ENCODE measurements at places on chromosomes 3 and 15.

DNA sequence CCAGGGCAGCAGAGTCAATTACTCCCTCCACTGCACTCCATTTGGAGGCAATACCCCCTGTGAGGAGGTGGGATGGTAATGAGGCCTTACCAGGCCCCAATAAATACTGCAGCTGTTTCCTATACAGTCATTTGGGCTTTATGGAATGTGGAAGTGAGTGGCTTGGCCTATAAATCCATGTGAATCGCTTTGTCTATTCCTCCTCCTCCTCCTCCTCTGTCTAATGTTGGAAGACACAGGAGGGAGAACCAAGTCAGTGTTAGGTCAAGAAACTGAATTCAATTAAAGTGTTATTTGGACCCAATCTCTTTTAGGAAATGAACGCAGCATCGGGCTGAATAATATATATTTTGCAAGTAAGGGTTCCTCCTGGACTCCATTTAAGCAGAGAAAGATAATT is 17.3 kb upstream of the SRGAP3 start:
- DNase-seq = no peak

- no peak for DNase-seq
Observed at GRCh38 chr3:124451630-124452317, 278.5 kb upstream of the UMPS start.

GRCh38 chr3:120487191-120487650 is 36.4 kb upstream of the FSTL1 start:
- no peak for DNase-seq

- DNase-seq = no peak
Observed at GRCh38 chr3:20810555-20810954, 624.5 kb upstream of the SGO1 start.

DNA sequence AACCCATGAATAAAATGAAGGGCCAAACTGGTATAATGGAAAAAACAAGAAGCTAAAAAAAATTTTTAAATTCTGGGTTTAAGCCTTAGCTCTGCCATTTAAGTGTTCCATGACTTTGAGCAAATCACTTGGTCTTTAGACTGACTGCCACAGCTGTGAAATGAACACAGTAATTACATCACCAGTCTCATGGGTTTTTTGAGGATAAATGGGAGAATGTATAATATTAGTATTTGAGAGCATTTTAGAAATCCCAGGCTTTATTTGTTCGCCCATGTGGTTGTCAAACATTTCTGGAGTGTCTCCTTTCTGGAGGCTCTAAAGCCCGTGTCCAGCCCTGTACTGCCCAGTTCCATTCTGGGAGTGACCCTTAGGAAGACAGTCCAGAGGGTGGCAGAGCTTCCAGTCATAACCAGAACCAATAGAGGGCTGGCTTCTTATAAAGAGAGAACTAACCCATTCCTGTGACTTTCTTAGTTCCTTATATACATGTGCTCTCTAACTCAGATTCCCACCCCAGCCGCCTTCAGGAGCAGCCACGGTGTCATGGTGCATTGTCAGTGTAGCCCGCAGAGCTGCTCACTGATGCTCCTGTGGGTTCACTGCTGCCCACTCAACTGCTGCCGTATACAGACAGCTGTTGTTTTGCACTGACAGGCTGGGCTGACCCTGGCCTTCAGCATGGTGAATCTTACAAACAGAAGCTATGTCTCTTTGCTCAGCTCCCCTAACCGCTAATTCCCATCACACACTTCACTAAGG is 44.7 kb downstream of the BOC start:
- no peak for DNase-seq

DNA sequence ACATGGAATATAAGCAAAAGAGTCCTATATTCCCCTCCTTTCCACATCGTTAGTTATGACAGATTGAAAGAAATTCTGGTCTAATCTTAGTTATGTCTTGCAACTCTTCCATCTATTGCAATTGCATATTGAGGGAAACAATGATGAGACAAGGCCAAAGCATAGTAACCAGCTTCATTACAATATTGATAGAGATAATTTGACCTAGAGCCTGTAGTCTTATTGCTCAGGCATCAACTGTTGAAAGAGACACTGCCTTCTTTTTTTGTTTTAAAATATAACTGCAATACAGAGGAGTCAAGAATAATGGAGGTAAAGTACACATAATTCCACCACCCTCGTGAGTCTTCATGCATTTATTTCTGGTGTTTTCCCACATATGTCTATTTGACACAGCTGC is 2.0 kb downstream of the TM4SF18 start:
- no peak for DNase-seq

DNA sequence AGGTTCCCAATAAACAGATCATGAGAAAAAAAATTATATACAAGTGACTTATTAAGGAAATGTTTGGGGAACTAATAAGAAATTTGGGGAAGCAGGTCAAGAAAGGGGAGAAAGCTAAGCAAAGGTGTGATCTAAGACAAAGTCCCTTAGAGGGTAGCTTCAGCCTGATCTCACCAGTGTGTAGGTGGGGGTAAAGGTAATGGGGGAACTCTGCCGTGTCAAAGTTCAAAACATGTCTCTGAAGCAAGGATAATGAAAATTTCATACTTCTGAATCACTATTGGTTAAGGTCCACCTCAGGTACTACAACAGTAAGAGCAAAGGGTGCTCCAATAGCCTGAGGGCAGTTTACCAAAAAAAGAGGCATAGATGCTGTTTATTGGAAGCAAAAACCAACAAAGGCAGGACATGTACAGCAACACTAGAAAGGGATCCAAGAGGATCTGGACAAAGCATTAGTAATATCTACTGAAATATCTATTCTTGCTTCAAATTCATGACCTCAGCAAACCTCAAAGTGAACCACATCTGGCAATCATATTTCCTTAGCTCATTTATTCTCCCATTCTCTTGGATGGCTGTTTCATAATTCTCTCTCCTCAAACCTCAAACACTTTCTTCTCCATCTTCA is 6.9 kb downstream of the ACAD11 start:
- no peak for DNase-seq

GRCh38 chr15:86540840-86541467 is 461.3 kb downstream of the AGBL1 start:
- no peak for DNase-seq

DNA sequence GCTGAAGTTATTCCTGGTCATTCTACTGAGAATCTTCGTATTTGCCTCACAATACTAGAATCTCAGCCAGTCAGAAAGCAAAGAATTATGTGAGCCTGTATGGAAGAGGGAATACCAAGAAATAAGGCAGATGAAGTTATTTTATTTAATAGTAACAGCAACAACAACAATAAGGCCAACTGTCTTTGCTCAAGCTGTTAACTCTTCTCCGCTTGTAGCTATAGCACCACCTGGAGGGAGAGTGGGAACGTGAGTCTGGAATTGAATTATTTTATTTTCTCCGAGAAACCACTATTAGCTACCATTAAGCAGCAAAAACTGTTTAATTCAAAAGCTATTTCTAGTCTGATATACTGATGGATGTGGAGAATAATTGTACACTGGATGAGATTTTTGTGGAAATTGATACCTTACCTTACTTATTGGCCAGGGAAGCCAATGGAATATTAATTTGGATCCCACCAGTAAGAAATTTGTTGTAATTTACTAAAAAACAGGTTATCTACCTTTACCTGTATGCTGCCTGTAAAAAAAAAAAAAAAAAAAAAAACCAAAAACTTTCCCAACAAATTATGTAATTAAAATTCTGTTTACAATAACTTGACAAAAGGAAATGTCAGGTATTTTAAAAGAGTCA is 50.1 kb downstream of the CALML4 start:
- peak; percentile 65 for DNase-seq

DNA sequence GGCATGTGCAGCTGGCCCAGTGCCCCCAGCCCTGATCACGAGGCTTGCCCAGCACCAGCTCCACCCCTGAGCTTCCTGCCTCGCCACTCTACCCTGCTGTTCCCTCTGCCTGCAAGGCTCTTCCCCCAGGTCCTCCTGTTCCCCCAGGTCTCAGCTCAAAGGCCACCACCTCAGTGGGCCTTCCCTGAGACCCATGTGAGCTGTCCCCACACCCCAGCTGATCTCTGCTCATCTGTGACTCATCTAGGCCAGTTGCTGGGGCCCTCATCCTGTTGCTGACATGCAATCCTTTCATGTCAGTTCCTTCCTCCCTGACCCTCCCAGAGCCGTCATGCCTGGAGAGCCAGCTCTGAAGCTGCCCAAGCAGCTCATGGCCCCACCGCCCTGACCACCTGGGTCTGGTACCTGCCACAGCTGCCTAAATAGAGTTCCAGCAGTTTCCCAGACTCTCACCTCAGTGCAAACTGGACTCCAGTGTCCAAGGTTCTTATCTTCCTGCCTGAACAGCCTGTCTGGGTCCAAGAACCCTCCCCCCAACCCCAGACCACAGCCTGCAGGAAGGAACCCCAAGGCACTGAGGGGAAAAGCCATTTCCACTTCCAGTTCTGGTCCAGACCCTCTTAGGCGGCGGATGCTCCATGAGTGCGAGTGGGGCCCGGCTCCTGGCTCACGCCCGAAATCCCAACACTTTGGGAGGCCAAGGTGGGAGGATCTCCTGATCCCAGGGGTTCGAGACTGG is 116.6 kb upstream of the IQSEC1 start:
- DNase-seq = peak; percentile 81

GRCh38 chr3:173173652-173174051 is 32.6 kb upstream of the SPATA16 start:
- no peak for DNase-seq

GRCh38 chr15:32651229-32651837 is 9.8 kb downstream of the SCG5 start:
- peak; percentile 32 for DNase-seq

DNA sequence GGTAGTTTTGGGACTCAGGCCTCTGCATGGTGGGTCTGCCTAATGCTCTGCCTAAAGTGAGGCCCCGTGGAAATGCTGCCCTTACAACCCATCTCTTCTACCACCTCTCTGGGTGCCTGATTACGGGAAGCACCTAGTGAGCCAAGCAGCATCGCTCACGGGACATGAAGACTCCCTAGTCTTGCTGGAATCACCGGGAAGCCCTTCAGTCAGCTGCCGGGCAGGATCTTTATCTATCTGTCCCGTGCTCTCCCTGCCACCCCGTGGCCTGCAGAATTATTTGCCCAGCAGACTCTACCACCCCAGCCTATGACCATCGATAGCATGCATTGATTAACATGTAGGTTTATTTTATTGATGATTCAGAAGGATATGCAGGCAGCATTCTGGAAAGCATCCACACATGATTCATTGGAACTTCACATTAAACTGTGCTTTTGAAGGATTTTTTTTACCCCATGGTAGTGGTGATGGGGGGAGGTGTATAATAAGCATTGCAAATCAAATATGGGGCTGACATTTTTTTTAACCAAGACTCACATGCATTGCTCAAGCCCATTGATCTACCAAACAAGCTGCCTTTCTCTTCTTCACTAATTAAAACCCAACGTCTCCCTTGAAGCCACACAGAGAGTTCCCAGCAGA is 63.1 kb downstream of the ATP2B2 start:
- DNase-seq = no peak

GRCh38 chr3:98343647-98344507 is 9.8 kb upstream of the OR5K4 start:
- DNase-seq = peak; percentile 36

- DNase-seq = no peak
Observed at GRCh38 chr15:100196326-100197058, 145.3 kb downstream of the ADAMTS17 start.

- no peak for DNase-seq
Observed at GRCh38 chr15:61951949-61952348, 108.3 kb downstream of the VPS13C start.

GRCh38 chr3:94130690-94131089 is 67.8 kb downstream of the NSUN3 start:
- no peak for DNase-seq

DNA sequence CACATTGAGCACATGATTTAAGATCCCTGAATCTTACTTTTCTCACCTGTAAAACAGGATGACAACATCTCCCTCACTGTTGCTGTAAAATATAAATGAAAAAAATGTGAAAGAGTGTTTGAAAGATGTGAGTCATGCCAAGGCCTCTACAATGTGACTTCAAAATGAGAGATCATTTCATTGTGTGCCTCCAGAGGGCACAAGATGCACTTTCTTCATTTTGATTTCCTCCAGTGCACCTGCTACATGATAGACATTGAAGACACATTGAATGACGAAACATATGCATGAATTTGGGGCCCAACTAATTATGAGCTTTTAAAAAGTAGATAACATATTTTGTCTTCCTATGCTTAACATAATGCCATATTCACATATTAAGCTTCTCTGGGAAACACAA is 170.3 kb downstream of the MOBP start:
- DNase-seq = peak; percentile 31

DNA sequence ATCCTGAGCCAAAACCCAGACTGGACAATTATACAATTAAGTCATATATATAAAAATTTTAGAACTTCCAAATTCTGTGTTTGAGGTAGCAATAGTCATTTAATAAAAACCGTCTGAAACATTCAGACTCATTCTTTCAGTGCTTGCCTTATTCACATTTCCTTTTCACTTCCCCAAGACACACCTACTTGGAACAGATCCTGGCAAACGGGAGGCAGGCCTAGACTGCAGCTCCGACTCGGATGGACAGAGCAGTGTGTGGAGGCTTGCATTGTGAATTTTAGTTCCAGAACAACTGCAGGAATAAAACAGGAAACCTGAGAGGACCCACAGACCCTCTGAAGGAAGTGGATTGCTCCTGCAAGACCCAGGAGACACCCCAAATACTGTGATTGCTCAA is 341.4 kb downstream of the CNTN3 start:
- no peak for DNase-seq

- no peak for DNase-seq
Observed at GRCh38 chr3:69838217-69838616, 99.0 kb downstream of the MITF start.

- DNase-seq = no peak
Observed at GRCh38 chr15:74593122-74593521, 22.5 kb upstream of the CLK3 start.

GRCh38 chr3:127173516-127174166 is 19.3 kb upstream of the PRR23E start:
- no peak for DNase-seq

DNA sequence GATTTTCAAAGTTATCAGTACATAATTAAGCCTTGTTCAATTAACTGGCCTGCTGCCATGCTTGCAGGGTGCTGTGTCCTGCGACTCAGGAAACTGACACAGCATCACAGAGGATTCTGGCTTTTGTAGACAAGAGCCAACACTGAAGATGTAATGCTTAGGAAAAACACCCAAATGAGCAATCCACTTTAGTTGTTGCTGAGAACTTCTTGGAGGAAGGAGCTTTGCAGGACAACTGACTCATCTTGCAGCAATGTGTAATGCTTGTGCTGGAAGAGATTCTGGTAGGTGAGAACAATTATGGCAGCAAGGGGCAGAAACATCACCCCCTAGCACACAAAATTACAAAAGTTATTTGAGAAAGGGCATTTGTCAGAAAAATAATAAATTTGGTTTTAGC is 67.6 kb downstream of the NLGN1 start:
- DNase-seq = no peak
